ENCODE measurements at places on chromosomes 5 and 9.

GRCh38 chr9:133132174-133132573 lies 11.1 kb upstream of the RALGDS start:
- no peak for DNase-seq

DNA sequence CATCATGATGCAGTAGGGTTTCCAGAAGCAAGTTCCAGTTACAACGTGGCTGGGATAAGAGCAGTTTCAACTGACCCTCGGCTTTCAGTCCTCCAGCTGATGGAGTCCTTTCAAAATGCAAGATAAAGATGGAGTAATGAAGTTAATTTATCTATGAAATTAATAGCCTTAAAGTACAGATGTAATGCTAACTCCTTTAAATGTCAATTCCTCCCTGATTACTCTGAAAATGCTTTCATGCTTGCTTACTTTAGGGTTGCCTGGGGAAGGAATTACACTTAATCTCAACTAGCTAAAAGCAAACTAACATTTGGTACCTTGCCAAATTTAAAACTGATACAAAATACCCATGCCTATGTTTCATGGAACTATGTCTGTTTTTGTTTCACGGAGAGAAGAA lies 178.4 kb downstream of the KIAA0825 start:
- no peak for DNase-seq

GRCh38 chr5:54002779-54003178 lies 307.6 kb downstream of the ARL15 start:
- DNase-seq = no peak

GRCh38 chr9:4118666-4119065 lies 181.2 kb downstream of the GLIS3 start:
- DNase-seq = no peak

DNA sequence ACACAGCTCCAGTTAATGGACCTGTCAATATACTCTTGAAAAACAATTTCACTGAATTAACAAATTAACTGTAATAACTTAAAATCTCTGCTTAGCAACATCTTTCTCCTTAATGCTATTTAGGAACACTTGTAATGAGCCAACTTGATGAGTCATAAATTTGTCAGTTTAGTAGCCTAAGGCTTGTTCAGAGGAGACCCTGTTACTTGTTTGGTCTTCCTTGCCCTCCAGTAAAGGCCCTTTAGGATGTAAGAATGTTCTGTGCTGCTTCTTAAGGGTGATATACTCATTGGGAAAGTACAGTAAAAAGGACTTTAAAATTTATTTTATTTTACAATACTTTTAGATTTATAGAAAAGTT lies 11.4 kb upstream of the MATR3 start:
- DNase-seq = no peak

DNA sequence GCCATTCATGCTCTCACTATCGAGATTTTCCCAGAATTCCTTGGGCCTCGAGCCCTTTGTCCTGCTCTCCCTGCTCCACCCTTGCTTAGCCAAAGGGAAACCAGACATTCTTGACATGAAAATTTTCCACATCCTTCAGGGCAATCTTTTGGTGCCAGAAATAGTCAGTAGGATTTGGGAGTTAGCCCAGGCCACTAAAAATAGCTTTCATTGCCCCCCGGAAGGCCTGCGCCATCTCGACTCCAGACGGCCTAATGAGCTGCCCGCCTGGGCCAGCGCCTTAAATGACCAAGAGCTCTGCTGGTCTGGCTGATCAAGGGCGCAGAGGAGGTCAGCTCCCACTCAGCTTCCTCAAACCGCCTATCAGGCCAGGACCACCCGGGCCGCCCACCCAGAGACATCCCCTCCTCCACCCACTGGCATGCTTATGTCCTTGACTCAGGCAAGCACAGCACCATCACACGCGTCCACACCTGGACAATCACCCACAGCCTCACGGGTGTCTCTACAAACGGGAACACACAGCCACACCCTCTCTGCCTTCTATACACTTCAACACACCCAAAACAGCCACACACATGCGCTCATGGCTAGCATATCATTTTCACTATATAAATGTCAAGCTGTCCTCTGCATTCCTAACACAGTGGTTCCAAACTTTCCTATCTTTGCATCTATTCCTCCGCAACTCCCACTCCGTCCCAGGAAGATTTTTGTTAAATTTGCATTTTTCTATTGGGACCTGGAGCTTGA lies 20.9 kb downstream of the DUSP1 start:
- DNase-seq = no peak

- DNase-seq = no peak
These were observed 10.7 kb upstream of the SPARC start for GRCh38 chr5:151697452-151697851.

GRCh38 chr5:10485142-10485795 lies 43.6 kb downstream of the ROPN1L start:
- no peak for DNase-seq

GRCh38 chr9:126587187-126588185 lies 26.2 kb upstream of the LMX1B start:
- peak; percentile 16 for DNase-seq

DNA sequence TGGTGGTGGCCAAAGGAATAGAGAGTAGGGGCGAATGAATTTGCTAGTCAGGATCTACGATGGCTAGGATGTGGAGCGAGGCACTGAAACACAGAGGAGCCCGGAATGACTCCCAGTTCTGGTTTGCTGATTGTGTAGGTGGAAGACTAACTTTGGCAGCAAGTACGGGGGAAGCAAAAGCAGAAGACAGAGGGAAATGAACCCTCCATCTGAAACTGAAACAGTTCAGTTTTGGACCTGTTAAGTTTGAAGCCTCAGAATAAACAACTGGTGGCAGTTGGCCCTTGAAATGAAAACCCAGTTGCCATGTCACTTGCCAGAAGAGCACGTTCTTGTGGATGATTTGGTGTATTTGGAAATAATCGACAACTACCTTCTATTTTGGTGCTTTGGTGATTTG lies 15.4 kb upstream of the SMIM15 start:
- DNase-seq = no peak

DNA sequence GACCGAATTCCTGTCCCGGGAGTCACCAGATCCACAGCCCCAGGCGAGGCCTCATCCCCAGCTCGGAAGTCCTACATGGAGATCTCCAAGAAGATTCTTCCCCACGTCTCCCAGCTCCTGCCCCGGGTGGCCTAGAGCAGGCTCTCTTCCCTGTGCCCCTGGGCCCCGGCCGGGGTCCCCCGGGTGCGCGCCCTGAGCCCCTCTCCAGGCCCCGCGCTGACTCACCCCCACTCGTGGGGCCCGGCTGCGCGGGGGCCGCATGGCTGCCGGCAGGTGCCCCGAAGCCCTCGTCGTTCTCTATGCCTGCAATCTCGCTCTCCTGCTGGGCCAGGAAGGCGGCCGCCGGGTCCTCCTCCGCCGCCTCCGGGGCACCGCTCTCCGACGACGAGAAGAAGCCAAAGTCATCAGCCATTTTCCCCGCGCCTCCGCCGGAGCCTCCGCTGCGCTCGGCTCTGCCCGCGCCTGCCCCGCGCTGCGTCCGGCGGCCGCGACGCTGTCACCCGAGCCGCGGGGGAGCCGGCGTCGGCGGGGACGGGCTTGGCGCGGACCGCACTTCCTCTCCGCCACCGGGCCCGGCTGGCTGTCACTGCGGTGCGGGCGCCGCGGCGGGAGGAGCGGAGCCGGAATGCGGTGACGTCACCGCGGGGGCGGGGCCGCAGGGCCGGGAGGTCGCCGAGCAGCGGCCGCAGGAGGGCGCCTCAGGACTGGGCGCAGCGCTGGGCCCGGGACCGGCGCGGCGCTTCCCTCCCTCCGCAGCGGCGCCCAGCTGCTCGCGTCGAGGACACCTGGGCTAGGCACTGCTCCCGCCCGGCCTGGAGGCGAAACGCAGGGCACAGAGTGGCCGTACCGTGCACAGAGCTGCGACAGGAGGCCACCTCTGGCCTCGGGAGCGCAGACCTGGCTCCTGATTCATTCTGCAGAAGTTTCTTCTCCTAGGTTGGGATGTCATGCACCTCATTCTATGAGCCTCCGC lies at the start of gene CLTB:
CLTB (minus strand) TSS at position 588 of the 973 bp plus-strand sequence; CDS start at position 412, 176 bp downstream.
- DNase-seq = peak; percentile 34

DNA sequence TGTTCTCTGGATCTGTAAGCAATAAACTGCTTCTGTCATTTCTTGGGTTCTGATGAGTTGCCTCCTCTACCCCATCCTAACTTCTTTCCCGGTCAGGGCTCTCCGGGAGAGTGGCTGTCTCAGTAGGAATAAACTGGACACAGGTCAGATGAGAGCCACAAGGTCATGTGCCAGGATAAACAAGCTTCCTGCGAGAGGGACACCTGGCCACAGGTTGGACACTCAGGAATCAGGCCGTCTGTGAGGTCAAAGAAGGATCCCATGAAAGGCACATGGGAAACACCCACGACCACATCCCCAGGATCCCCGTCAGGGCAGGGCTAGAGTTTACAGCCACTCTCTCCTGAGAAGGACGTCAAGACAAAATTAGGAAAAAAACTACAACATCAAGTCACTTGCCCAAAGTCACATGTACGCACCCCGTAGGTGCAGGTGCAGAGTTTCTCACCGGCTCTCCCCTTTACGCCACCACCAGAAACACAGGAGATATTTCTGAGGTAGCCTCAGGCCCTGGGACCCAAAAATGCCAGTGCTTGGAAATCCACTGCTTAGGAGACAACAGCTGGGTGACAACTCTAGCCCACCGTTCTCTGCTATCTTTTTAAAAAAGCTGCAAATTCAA lies 28.7 kb downstream of the CCT5 start:
- DNase-seq = no peak

DNA sequence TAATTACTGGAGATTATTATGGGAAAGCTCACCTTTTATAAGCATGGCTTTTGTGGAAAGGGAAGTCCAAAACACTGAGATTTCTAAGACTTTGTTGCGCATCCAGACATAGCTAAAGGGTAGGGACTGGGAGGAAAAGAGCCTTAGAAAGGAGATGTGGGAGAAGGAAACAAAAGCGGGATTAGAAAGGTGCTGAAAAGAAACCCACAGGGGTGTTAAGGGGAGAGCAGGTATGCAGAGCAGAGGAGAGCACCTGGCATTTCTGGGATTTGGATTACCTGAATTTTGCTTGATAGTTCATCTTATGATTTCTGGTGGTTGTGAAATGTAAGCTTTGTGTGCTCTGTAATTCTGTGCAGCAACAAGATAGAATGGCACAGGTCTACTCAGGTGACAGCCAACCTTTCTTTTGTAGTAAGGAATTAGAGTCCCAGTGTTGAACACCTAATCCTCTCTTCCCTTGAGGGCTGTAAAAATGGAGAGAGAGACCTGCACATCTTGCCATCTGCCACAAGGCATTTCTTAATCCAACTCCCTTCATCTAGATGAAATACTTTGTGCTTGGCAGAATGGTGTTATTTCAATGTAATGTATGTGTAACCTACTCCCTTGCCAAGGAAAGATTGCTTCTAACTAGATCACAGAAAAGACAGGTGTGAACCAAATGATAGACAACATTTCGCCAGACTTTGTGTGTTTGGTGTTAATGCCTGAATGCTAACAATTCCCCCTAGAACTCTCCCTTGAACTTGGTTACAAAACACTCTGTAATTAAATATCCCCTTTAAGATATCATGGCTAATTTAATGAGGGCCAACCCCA lies 47.4 kb downstream of the ATPSCKMT start:
- DNase-seq = no peak

DNA sequence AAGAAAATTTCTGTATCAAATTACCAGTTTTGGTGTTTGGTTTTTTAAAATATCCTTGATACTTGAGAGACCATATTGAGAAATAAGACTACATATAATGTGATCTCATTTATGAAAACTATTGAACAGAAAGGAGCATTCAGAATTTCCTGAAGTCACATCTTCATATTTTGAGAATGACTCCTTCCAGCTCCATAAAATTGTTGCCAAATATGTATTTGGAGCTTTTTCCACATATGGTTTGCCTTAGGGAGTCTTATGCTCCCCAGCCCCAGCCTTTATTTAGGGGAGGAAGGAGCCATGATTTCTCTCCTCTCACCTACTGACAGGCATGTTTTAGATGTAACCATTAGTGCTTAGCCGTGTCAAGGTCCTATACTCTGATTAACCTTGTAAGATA lies 51.1 kb downstream of the GCNT1 start:
- DNase-seq = no peak

GRCh38 chr9:121059998-121060636 lies 10.0 kb upstream of the C5 start:
- peak; percentile 34 for DNase-seq

DNA sequence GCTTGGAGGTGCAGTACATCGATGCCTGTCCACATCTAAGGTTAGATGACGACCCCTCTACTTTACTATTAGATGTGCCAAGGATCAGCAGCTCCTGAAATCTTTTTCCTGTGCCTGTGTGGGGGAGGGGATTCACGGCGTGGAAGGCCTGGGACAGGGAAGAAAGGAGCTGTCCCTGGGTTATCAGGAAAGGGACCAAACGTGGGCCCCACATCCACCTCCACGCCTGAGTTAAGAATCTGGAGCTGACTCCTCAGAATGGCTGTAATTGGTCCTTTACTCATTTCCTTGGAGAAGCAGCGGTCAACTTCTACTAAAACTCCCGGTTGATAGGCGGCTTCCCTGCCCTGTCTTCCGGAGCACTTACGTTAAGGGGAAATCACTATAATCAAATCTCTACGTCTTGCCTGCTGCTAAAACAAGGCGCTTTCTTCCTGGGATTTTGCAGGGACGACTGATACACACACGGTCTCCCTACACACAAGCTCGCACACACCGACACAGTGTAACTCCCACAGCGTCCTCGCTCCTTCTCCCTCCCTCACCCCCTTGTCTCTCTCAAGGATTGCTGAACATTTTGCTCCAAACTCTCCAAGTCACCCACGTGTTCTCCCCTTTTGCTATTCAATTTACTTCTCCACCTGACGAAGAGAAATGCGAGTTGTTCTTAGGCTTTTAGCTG lies 1.4 kb downstream of the PDE4D start:
- DNase-seq = no peak

- no peak for DNase-seq
These were observed 6.2 kb downstream of the GNPDA1 start for GRCh38 chr5:142006363-142007236.

- no peak for DNase-seq
These were observed 729 bp upstream of the HAND1 start for GRCh38 chr5:154478752-154479159.

DNA sequence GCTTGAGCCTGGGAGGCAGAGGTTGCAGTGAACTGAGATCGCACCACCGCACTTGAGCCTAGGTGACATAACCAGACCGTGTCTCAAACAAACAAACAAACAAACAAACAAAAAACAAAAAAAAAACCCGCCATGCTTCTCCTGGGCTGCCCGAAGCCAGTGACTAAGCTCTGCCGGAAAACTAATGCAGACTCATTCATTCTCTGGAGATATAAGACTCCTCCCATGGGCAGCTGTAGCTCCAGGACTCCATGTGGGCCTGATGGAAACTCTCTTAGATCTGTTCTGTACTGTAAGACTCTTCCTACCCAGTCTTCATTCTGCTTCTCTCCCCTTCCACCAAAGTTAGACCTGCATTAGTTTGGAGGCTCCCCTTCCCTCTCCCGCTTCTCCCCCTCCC lies 11.1 kb downstream of the GLDC start:
- no peak for DNase-seq
